ENCODE measurements at places on chromosomes 4 and X.

DNA sequence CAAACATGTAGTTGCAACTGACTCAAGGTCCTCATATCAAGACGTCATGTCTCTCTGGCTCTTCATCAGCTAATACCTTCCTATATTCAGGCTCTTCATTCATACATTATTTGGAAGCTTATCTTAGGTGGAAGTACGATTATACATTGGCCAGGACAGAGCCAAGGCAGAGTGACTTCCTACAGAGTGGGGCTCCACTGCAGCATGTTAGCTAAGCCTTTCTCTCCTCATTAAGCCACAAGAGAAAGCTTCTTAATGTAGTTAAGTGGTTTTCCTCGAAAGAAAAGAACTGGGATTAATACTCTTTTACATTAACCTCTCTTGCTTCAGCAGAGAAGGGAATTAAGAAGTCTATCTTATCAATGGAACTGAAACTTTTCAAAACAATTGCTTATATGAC, 15.0 kb downstream of the C4orf33 start:
- DNase-seq, result no peak

DNA sequence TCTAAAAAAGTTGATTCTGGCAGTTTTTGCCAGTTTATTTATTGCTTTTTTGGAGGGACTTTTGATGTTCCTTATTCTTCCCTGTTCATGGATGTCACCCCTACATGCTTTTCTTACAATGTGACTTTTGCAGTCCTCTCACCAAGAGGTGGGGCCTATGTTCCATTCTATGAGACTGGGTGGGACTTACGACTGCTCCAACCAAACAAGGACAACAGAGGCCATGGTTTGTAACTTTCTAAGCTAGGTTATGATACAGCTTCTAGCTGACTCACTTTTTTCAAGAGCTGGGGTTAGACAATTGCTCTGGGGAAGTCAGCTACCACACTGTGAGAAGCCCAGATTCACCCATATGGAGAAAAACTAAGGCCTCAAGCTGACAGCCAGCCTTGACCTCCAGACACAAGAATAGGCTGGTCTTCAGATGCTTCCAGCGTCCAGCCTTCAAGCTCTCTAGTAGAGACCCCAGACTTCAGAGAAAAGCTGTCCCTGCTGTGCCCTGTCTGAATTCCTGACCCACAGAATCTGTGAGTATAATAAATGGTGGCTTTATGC, 39.5 kb downstream of the ENOPH1 start:
- no peak for DNase-seq

DNA sequence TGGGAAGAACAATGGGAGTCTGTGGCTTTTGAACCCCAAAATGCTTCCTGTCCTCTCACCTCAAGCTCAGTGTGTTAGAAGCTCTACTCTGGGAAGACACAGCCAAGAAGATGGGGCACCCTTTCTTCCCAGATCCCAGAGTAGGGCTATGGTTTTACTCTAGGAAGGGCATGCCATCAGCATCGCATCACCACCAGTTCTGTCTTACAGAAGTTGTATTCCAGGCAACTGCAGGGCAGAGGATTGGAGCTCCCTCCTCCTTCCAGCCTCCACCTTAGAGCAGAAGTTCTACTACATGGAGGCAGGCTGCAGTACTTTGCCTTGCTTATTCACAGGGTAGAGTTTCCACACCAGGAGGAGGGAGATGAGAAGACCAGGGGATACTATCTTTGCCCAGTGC, 18.1 kb upstream of the ZFX start:
- no peak for DNase-seq

GRCh38 chrX:71103110-71103983, 3.2 kb downstream of the CXorf65 start:
- DNase-seq, result no peak

- no peak for DNase-seq
These were observed 118.9 kb upstream of the FSTL5 start for GRCh38 chr4:162282684-162283083.

- DNase-seq, result peak; percentile 92
These were observed 75.2 kb upstream of the PLAC8 start for GRCh38 chr4:83189631-83190136.

DNA sequence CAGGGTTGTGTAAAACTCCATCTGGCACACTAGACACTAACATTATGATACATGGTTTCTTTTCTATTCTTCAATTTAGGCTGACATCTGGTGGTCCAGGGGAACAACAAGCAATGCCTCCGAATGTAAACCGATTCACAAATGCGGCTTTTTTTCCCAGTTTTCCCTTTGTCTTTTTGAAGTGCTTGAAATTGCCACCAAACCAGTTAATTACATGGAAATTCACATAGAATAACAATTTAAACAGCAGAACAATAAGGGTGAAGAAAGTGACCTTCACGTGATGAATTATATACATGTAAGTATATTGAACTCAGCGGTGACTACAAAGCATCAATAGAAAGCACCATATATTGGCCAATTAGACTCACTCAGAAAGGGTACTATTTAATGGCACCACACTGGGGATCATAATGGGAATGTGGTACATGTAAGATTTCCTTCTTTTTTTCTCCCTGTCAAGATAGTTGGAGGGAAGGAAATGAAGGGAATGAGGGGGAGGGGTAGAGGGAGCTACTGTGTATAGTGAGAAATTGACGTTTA, 103.9 kb downstream of the MMRN1 start:
- no peak for DNase-seq

GRCh38 chr4:8683462-8683861, 90.9 kb downstream of the CPZ start:
- DNase-seq, result no peak

GRCh38 chr4:88136249-88136648, 22.2 kb downstream of the ABCG2 start:
- no peak for DNase-seq

DNA sequence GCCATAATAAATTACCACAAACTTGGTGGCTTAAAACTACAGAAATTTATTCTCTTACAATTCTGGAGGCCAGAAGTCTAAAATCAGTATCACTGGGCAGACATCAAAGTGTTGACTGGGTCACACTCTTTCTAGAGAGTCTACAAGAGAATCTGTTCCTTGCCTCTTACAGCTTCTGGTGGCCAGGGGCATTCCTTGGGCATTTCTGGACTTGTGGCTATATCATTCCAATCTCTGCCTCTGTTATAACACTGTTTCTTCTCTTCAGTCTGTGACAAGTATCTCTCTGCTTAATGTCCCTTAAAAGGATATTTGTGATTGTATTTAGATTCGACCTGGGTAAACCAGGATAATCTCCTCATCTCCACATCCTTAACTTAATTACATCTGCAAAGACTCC, 207.3 kb upstream of the DCAF8L1 start:
- DNase-seq, result no peak

GRCh38 chrX:151505796-151506195, 57.7 kb upstream of the PASD1 start:
- peak; percentile 1 for DNase-seq

- DNase-seq, result no peak
These were observed 132.2 kb upstream of the FUNDC1 start for GRCh38 chrX:44674906-44675305.

GRCh38 chr4:116055857-116056827, 942.7 kb upstream of the NDST4 start:
- no peak for DNase-seq
